ENCODE measurements at places on chromosomes 3 and 15.

GRCh38 chr3:156188757-156189156 lies 68.4 kb downstream of the KCNAB1 start:
- no peak for DNase-seq

DNA sequence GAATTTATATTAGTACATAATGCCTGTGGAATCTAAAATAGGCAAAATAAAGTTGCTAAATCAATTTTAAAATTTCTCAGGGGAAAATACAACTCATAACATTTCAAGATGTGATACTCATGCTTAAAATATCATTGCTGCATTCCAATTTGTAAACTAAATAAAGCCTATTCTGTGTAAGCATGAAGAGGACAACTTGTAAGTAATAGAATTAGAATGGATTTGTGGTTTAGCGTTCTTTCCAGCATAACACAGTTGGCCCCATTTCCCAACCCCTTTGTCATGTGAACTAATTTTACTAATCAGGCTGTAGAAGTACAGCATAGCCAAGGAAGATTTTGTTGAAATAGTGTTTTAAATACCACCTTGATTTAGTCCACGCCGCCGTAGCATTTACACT lies 437.2 kb downstream of the SI start:
- no peak for DNase-seq

GRCh38 chr15:94231723-94232468 lies 535 bp downstream of the MCTP2 start:
- no peak for DNase-seq

- no peak for DNase-seq
Observed at GRCh38 chr3:53775834-53776251, 70.4 kb downstream of the CHDH start.

GRCh38 chr3:194732617-194733016 lies 46.9 kb downstream of the FAM43A start:
- no peak for DNase-seq

DNA sequence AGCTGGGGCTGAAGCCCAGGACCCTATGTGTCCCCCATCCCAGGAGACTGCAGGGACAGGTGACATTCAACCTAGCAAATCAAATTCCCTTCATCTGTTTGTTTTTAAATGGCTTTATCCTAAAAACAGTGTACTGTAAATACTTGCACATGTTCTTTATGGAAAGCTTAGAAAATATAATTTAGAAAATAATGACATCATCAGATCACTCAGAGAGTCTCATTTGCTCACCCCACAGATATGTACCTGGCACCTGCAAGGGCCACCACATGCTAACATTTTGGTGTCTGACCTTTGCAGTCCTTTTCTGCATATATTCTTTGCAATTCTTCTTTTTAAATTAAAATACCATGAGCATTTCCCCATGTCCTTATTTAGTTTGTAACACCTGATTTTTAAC lies 58.6 kb upstream of the FGD5 start:
- DNase-seq: no peak

GRCh38 chr15:77630956-77631744 lies 1.6 kb downstream of the LINGO1 start:
- DNase-seq: no peak

DNA sequence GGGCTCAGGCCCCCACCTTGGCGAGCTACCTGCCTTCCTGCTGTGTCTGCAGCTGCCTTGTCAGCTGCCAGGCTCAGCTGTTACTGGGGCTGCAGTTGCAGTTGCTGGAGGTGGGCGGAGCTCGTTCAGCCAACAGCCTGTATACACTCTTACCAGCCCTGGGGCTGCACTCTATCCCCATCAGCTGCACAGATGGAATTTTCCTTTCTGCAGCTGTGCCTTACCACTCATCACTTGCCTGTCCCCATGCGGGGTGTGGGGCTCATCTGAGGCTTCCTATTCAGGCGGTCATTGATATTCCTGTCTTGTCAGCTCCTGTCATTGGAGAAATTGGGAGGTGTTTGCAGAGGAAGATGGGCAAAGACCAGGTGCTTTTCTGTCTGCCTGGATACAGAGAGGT lies 9.1 kb upstream of the SYN2 start:
- DNase-seq: no peak

- DNase-seq: no peak
Observed at GRCh38 chr3:138066972-138067371, 48.4 kb downstream of the DZIP1L start.

DNA sequence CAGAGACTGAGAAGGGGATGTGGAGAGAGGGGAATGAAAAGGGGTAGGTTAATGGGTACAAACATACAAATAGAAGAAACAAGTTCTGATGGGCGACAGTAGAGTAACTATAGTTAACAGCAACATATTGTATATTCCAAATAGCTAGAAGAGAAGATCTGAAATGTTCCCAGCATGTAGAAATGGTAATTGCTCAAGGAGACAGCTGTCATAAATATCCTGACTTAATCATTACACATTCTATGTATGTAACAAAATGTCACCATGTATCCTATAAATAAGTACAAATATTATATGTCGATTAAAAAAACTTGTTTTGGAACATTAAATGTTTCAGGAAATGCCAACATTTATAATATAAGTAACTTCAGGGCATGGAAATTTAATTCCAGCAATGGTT lies 23.3 kb downstream of the FMN1 start:
- no peak for DNase-seq

DNA sequence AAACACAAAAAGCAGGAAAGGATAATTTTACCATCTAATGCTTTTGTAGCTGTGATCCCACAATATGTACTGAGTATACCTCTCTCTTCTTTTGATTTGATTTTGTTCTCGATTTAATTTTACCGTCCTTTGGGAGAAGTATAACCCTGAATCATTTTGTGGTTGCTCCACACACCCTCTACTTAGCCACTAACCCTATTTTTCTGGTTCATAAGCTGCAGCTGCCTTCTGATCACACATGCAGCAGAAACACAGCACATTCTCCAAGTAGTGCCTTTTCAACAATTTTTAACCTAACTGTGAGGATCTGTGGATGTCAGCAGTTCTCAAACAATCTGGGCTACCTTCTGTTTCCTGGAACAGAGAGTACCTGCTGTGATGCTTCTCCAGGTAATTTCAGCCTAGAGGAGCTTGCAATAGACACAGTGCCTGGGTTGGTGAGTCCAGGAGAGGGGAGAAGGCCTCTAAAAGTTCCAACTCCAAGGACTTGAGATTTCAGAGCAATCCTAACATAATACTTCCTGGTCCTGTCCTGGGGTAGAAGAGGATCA lies 40.3 kb downstream of the HGD start:
- no peak for DNase-seq

DNA sequence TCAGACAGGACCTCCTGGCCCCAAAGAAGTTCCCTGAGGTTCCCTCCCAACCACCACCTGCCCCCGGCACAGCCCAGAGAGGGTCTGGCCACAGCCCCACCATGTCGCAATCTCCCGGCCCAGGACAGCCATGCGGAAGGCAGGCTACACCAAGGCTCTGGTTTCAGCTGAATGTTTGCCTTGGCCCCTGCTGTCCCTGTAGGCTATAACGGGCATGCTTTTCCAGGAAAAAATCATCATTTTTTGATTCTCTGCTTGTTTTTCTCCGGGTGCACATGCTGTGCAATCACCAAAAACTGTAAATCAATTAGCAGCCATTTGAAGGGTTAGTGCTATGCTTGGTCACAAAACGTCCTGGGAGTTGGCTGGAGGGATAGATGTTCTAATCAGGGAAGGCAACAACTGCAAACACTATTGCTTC lies 142.7 kb upstream of the IGF1R start:
- DNase-seq: no peak

DNA sequence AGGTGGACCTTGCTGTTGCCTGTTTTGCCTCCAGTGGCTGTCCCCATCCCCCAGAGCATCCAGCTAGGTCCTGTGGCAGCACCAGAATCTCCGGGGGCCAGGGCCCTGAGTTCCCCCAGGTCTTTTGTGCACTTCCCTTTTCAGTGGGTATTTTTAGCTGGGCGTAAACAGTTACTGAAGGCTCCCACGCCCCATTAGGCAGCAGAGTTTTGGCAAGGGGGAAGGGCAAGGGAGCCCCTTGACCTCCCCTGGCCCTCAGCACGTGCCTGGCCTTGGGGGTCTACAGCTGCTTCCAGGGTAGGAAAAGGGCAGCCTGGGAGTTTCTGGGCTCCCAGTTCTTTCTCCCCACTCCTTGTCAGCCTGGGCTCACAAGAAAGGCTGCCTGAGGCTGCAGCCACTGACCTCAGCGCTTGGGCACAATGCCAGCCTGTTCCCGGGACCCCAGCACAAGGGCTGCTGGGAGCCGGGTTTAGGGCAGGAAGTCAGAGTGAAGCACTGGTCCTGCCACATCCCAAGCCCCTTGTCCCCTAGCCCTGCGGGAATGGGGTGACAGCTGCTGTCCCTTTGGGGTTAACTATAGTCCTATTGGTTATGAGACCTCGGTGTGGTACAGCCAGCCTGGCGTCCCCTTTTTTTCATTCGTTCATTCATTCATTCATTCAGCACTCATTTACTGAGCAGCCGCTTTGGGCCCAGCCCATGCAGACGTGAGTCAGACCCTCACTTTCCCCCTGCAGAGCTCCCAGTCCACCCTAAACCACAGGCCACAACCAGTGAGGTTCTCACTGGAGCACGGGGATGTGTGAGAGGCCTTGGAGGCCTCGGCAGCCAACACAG lies 8.4 kb downstream of the CSK start:
- DNase-seq: no peak

- DNase-seq: no peak
Observed at GRCh38 chr3:107630779-107631178, 108.0 kb downstream of the BBX start.

DNA sequence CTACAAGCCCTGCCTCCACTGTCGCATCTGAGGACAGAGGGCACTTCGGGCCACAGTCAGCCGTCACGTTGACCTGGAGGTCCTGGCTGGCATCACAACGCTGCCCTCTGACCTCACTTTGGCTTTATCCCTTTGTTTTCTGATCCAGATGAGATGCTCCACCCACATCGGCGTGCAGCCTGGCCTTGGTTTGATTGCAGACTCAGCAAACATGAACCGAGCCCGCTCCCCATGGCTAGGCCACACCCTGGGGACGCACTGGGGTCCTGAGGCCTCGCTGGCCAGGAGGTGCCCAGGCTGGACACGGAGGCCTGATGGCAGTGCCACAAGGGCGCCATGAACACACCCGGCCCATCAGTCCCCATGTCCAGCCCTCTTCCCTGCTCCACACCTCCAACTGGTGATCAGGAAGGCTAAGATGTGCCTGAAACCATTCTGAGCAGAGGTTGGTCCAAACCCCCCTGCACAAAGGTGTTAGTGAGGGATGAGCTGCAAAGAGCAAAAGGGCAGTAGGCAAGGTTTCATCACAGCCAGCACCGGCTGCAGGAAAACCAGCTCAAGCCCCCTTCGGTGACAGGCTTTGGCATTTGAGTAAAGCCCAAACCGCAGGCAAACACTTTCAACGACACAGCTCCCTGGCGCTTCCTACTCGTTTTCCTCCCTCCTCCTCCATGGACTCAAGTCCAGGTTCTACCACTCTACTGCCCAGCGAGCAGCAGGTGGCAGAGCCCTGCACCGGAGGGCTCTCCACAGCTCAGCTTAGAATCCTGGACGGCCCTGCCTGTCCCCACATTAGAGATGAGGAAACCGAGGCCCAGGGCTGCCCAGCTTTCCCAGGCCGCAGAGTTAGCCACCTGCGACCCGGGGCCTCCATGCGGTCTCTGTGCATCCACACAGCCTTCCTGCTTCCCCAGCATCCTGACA lies 165.8 kb downstream of the NUP210 start:
- no peak for DNase-seq
